ENCODE measurements at places on chromosomes 2 and 18. TPM values are rescaled to one million over a fixed set of nuclear protein-coding genes. Genes with fewer than 3 reads are reported as not detected.

DNAJC5G gene
- not detected for total RNA-seq

HOXD13 gene
- not detected for total RNA-seq

COL3A1 gene
- 3,379 TPM for total RNA-seq

RAX gene
- not detected for total RNA-seq

REV1 gene
- 38.3 TPM for total RNA-seq

ELOA2 gene
- not detected for total RNA-seq

IL1A gene
- total RNA-seq, result 0.33 TPM

TDRD15 gene
- total RNA-seq, result not detected

CCDC93 gene
- total RNA-seq, result 27.1 TPM

KCNJ3 gene
- total RNA-seq, result not detected

C18orf54 gene
- 1.7 TPM for total RNA-seq

GPR35 gene
- total RNA-seq, result 0.99 TPM

CCDC85A gene
- total RNA-seq, result 0.66 TPM

C2orf72 gene
- total RNA-seq, result 0.17 TPM

LTBP1 gene
- total RNA-seq, result 645 TPM

GKN1 gene
- not detected for total RNA-seq

SPC25 gene
- not detected for total RNA-seq

TUBA4A gene
- 55.1 TPM for total RNA-seq

C2orf81 gene
- total RNA-seq, result 1.5 TPM

TUBA3E gene
- total RNA-seq, result not detected

WNT10A gene
- not detected for total RNA-seq

SOX11 gene
- under 0.01 TPM for total RNA-seq

UPP2 gene
- not detected for total RNA-seq

LIMS2 gene
- 0.44 TPM for total RNA-seq

CLEC4F gene
- not detected for total RNA-seq

AGAP1 gene
- total RNA-seq, result 24.6 TPM

RAB27B gene
- 2.0 TPM for total RNA-seq
